ENCODE measurements at places on chromosomes 12 and 14.

DNA sequence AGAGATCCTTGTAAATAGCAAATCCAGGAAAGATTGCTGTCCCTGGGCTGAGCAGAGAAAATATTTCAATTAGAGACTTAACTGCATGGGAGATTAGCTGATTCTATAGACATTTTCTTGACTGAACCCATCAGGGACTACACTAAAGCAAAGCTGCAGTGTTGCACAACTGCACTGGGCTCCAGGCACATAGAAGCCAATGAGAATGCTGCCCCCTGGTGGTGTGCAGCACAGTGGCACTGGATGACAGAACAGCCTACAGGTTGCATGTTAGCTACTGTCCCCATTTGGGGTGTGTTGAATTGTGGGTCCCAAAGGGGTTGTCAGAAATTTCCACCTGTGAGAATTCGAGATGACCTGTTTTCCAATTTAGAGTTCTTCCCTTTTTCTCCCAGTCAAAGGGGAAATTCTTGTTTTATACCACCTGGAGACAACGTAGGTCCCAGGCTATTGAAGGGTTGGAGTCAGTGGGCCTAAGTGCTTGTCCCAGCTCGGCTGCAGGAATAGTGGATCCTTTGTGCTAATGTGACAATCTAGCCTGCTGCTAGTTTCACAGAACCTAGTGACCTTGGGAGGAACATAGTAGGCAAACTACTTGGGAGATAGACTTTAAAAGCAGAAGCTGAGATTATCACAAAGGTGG lies 114.7 kb downstream of the SLC8A3 start:
- no peak for DNase-seq

DNA sequence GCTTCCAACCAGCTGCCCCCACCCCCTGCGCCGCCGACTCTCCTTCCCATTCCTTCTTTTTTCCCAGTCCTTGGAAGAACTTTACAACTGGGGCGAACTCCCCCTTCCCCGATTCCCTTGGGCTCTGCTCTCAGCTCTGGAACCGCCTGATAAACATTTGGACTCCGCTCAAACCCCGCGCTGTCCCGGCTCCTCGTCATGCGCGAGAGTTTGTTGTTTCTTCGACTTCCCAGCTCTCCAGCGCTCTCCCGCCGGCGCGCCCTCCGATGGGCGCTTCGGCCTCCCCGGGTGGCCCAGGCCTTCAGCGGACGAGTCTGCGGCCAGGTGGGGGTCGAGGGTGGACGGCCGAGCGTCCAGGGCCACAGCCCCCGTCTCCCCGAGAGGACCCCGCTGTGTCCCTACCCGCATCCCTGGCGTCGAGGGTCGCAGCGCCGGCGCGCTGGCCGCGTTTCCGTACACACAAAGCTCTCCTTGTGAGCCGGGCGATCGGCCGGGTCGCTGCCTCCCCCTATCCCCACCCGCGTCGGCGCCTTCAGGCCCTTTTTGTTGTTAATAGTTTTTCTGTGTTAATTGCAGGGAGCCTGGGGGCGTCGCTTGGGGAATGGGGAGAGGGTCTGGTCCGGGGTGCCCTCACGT lies 847 bp downstream of the MMP14 start:
- no peak for DNase-seq

- DNase-seq = no peak
Observed at GRCh38 chr12:63348556-63348955, 197.6 kb upstream of the AVPR1A start.

DNA sequence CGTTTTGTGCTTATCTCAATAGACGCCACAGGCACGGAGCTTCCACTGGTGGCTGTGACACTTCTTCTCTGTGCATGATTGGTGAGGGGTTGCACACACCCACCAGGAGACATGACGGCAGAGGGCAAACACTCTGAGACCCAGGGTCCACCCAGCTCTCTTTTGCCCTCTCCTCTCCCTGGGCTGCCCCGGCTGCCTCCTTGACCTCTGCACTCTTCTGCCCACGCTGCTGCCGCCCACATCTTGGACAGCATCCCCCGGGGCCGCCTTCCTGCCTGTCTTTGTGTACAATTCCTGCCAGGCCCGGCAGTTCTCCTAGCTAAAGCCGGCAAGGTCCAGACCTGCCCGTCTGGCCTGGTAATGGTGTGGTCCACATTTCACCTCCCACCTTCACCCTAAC lies 44.7 kb downstream of the DPF3 start:
- no peak for DNase-seq

DNA sequence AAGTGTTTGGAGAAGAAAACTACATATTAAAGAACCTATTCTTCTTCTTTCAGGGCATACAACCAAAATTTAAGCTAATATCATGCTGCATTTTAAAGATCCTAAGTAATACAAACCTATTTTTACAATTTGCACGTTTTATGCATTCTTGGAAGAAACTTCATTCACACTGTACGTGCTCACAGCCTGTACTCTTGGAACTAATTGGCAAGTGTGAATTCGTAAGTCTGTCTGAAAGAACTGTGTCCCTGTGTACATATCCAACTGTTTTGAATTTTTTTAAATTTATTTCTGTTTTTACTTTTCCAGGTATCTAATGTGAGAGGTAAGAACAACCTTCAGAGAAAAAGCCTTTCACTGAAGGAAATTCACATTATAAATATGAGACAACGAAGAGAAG lies 347.0 kb downstream of the MDGA2 start:
- no peak for DNase-seq

- no peak for DNase-seq
Observed at GRCh38 chr12:10158406-10158805, 13.5 kb downstream of the OLR1 start.

GRCh38 chr12:29270446-29270845 lies 110.5 kb downstream of the ERGIC2 start:
- no peak for DNase-seq

- no peak for DNase-seq
Observed at GRCh38 chr12:40020261-40020691, 85.6 kb downstream of the SLC2A13 start.

DNA sequence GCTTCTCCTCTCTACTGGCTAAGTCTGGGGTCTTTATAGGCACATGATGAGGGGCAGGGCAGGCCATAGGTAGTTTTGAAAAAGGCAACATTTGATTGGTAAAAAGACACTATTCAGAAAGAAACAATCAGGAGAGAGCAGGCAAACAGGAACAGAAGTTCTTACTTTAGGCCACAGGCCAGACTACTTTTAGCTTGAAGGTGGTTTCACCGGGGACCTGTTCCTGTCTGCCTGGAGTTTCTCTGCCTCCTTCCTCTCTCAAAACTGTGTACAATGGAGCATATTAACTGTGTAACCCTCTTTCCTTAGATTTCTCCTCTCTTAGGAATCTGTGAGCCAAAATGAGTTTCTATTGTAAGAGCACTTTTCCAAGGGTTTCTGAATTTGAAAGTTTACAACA lies 167.9 kb upstream of the AVPR1A start:
- no peak for DNase-seq
